Bronchial smooth muscle cell (primary cell): ENCODE measurements at places on chromosomes 2 and 18. TPM values are rescaled to one million over a fixed set of nuclear protein-coding genes. Genes with fewer than 3 reads are reported as not detected.

REEP1 gene
- under 0.01 TPM in 1 of 2 replicates, not detected in the other for total RNA-seq

CCDC102B gene
- total RNA-seq: 5.3 and 15.0 TPM in 2 replicates

SULT1C4 gene
- total RNA-seq: 0.16 TPM in 1 of 2 replicates, not detected in the other

SLC38A11 gene
- total RNA-seq: 0.09 and 0.47 TPM in 2 replicates

WIPF1 gene
- total RNA-seq: 5.2 and 12.9 TPM in 2 replicates

DYNAP gene
- not detected in 2 replicates for total RNA-seq

CIB4 gene
- not detected in 2 replicates for total RNA-seq

LGALSL gene
- 1.1 and 1.7 TPM in 2 replicates for total RNA-seq

CIDEA gene
- 0.63 TPM in 1 of 2 replicates, not detected in the other for total RNA-seq

BZW1 gene
- total RNA-seq: 271 and 505 TPM in 2 replicates

ONECUT2 gene
- under 0.01 TPM in 1 of 2 replicates, not detected in the other for total RNA-seq

CHN1 gene
- 8.1 and 19.1 TPM in 2 replicates for total RNA-seq

CNGA3 gene
- 0.16 TPM in 1 of 2 replicates, not detected in the other for total RNA-seq

STPG4 gene
- 0.16 TPM in 1 of 2 replicates, not detected in the other for total RNA-seq

PPP1R1C gene
- 0.47 TPM in 1 of 2 replicates, not detected in the other for total RNA-seq

KRTCAP3 gene
- total RNA-seq: 0.26 and 0.47 TPM in 2 replicates

LAMA1 gene
- total RNA-seq: 1.5 and 5.8 TPM in 2 replicates

TDRD15 gene
- not detected in 2 replicates for total RNA-seq

GRB14 gene
- total RNA-seq: 0.17 and 4.1 TPM in 2 replicates

DAPL1 gene
- total RNA-seq: not detected in 2 replicates

DLX1 gene
- 1.4 TPM in 2 replicates for total RNA-seq

GCA gene
- total RNA-seq: 0.95 and 1.7 TPM in 2 replicates
